ENCODE measurements at places on chromosomes 4 and X. TPM values are rescaled to one million over a fixed set of nuclear protein-coding genes. Genes with fewer than 3 reads are reported as not detected.

FAM149A gene
- polyA plus RNA-seq = 0.50 TPM

DNA sequence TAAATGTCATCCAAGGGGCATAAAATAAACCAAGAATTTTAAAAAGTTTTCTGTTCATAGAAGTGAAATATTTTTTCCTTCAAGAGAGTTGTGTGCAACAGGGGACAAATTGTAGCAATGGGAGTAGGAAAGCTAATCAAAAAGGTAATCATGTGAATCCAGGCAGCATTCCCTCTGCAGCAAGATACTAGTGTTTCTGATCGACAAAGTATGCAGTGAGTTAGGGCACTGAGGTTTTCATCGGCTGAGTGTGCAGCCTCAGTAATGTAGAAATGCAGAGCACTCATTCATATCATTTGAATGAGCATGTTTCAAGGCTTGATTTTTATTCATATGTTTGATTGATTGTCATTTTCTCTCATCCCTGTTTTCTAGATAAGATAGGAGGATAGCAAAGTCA is 321.7 kb downstream of the PCDH7 start:
- DNase-seq = no peak

- peak; percentile 52 for DNase-seq
Measured at GRCh38 chr4:147732518-147733235, 789 bp downstream of the ARHGAP10 start.

GRCh38 chr4:153564630-153565525 is 98.7 kb downstream of the TMEM131L start:
- no peak for DNase-seq

DNA sequence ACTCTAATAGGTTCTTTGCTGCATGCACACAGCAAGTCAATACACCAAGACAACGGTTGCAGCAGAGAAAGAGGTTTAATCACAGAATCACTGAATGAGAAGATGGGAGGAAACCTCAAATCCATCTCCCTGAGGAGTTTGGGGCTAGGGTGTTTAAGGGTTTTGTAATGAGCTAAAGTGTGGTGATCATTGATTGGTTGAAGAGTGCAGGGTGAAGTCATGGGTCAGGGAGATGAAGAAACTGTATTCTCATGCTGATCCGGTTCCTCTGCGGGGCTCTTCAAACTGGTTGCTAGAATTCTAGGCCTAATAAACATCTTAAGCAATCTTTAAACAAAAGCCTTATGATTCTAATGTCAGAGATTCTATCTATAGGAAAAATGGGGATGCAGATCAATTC is 432.5 kb upstream of the FAM47C start:
- no peak for DNase-seq

All from foreskin keratinocyte (primary cell).